ENCODE measurements at places on chromosomes 2 and 18.

DNA sequence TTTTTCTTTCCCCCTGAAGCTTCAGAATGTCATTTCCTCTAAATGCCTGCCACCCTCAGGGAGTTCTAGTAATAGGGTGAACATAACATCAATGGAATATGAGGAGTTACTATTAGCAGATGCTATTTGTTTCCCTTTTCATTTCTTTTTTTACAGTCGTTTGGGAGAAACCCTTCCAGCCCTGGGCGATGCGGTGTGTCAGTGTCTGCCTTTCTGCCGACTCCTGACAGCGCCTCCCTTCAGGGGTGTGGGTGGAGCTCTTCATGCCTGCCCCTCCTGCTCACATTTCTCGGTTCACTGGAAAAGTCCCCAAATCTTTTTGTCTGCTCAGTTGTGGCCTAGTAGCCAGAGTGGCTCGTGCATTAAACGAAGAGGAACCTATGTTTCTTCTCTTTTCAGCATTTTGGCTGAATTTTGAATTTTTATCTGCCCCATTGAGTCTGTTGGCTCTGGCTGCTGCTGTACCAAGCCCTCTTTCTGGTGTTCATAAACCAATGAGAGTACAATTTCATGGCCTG is 72.3 kb downstream of the FMNL2 start:
- peak; percentile 60 for DNase-seq

GRCh38 chr2:53744395-53745065 is 23.1 kb upstream of the CHAC2 start:
- DNase-seq = no peak

DNA sequence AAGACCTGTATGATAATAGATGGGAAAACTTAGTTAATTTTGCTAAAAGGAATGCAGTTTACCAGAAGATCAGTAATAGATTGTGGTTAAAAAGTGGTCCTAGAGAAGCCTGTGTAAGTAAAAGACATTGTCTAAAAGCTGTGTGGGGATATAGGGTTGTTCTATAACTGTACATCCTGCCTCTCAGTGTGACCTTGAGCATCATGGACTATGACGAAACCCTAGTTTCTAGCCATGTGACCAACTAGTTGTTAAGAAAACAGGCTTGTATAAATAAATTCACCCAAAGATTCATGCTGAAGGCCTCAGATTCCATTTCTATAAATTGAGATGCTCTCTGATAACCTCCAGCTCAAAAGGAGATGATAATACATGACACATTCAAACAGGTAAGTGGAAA is 160.7 kb downstream of the IKZF2 start:
- DNase-seq = no peak

DNA sequence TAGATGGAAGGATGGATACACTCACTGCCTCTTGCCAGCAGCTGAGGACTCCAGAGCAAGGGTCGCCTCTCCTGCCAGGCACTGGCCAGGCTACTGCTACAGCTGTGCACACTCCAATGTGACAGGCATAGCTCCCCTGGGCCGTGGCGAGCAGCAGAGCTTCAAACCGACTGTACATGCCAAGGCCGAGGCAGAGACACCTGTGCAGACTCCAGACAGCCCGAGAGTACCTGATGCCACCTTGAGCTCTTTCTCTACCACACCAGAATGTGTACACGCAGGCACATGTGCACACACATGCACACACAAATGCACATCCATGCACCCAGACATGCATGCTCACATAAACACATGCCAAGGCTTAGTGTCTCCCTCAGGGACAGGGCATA is 508.3 kb upstream of the MYT1L start:
- no peak for DNase-seq

GRCh38 chr2:120237491-120237902 is 14.3 kb upstream of the TMEM185B start:
- peak; percentile 58 for DNase-seq

- no peak for DNase-seq
Observed at GRCh38 chr2:144206019-144206418, 313.9 kb downstream of the ZEB2 start.

DNA sequence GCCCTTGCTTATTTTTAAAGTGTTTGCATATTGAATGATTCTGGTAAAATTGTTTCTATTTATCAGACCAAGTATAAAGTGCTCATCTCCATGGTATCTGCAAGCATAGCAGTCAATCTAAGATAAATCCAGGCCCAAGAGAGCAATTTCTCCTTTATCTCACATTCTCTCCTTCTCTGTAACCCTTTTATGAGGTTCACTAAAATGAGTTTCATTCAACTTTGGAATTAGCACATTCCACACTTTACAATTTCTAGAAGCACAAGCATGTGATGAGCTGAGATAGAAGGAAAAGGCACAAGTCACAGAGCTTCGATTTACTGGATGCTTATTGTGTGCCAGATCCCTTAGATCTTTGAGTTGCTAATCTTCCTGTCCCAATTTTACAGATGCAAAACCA is 97.3 kb downstream of the CNTNAP5 start:
- DNase-seq = no peak

- no peak for DNase-seq
Observed at GRCh38 chr2:226637383-226637782, 162.2 kb downstream of the IRS1 start.

DNA sequence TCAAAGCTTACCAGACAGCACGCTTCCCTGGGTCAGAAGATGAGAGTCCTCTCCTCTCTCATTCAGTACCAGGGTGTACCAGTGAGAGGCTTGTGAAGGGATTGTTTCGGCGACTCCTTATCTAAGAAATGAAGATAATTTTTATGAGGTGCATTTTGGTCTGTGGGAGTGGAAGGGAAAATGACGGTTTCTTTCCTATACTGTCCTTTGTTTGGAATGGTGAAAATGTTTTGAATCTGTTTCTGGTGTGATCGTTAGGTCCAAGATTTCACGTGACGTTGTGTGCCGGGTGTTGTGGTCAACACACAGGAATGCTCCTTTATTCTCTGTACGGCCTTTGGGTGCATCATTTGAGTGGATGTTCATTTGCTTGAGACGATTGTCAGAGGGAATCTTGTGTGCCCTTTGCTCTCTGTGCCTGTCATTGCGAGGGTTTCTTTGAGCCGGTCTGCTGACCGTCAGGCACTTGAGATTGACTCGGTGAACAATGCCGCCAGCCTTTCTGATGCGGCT is 183.5 kb downstream of the AGAP1 start:
- DNase-seq = no peak

- no peak for DNase-seq
Observed at GRCh38 chr2:199697469-199697868, 153.5 kb downstream of the FTCDNL1 start.

- DNase-seq = no peak
Observed at GRCh38 chr2:23215016-23215415, 170.0 kb upstream of the KLHL29 start.

GRCh38 chr2:188819792-188820191 is 154.4 kb upstream of the COL3A1 start:
- peak; percentile 22 for DNase-seq

GRCh38 chr2:134838143-134838620 is at the start of gene ACMSD:
TSS of gene ACMSD (plus strand) at chr2:134838616. CDS start at chr2:134838683, 67 bp downstream.
- DNase-seq = no peak

DNA sequence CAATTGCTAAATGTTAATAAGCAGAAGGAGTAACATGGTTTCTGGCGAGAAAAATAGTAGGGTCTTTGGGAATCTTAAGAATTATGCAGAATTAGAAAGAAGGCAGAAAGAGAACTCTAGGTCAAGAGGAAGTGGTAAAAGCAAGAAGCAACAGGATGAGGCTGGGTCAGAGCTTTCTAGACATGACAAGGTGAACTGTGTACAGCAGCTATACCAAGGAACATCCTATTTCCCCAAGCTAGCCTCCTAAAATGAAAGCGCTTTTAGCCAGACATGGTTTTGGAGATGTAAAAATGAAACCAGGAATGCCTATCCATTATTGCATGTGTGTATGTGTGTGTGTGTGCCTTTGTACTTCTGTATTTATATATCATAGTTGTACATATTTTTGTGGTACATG is 42.3 kb upstream of the STAT1 start:
- no peak for DNase-seq

GRCh38 chr2:201049455-201049854 is 22.0 kb downstream of the HYCC2 start:
- DNase-seq = no peak

DNA sequence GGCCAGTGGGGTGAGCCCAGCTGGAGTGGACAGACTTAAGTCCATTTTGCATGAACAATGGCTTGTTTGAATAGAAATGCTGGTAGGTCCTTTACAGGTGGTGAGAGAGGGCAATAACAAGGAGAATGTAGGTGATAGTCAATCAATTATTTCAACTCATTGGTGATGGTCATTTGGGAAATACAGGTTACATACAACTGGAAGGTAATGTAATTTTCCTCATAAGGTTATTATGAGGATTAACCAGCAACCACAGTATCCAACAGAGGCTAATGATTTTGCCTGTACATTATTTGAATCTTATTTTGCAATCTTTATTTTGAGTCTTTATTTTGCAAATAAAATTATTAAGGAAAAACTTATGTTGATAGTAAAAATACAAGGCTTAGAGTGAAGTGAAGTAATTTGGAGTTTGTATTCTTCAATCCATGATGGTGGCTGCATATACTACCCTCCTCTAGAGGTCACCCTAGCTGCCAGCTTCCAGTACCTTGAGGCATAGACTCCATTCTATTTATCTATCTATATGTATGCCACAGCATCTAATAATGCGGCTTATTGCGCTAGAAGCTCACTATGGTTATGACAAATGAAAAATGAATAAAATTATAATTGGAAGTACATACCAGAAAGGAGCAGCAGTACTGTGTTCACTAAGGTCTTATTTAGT is 20.5 kb upstream of the HNMT start:
- no peak for DNase-seq

GRCh38 chr2:189544318-189545042 is 36.1 kb downstream of the SLC40A1 start:
- no peak for DNase-seq

DNA sequence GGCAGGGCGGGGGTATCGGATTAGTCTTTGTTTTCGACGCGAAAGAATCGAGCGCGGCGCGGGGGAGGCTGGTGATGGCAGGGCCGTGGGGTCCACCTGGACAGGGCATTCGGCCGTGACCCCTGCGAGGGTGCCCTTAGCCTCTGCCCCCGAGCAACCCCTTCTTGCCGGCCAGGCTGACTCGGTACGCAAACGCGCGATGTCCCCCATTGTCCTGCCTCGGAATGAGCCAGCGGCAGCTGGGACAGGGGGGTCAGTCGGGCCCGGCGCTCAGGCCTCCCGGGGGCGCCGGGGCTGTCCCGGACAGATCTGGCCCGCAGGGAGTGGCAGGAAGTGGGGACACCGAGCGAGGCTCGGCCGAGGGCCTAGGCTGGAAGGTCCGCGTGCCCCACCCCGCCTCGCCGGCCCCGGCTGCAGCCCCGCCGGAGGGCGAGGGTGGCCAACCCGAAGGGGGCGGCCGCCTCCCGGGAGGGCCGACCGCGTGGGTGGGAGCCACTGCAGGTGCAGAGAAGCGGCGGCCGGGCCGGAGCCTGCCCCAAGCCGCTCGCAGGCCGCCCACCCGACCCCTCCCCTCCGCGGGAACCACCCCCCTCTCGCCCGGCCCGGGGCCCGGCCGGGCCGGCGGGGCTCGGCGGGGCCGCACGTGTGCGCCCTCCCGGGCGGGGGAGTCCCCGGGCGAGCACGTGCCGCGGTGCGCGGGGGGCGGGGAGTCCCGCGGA is at the start of gene TET3:
TET3 (plus strand) TSS at position 708 of the 719 bp plus-strand sequence. CDS start 1,494 bp downstream, outside the sequence.
- peak; percentile 69 for DNase-seq

DNA sequence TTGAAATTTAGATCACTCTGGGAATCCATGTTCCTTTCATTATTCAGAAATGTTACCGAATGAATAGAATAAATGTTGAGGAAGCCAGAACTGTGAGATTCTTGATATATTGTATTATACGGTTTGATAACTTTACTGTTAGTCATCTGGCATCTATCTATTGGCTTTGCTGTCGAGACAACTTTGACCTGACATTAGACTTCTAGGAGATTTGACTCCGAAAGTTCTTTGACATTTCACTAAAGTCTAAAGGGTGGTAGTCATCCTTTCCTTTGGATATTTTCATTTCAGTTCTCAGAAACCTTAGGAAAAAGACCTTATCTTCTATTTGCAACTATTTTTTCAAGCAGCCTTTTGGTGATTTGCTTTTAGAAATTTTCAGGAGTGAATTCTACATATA is 1.9 kb downstream of the BMPR2 start:
- DNase-seq = peak; percentile 10

GRCh38 chr2:218230882-218231281 is 13.9 kb downstream of the ARPC2 start:
- peak; percentile 27 for DNase-seq

DNA sequence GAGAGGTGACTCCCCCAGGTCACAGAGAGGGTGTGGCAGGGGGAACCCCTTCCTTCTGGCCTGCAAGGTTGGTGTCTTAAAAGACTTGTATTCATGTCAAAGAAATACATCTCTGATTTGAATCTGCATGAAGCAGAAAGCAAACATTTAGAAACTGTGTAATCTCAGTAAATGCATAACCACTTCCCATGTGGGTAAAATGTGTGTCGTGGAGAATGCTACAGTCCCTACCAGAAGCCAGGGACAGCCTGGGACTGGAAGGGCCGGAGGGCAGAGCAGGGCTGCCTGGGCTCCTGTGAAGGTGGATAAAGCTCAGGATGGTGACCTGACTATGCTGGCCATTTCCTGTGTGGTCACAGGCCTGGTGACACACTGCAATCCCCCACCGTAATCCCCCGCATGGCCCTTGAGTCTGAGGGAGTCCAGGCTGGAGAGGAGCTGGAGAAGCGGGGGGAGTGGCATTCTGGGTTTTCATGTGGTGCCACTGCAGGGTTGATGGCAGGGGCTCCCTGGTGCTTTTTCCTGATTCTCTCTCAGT is 102.2 kb downstream of the LRRC30 start:
- DNase-seq = no peak

- no peak for DNase-seq
Observed at GRCh38 chr18:22684268-22684667, 248.9 kb upstream of the RBBP8 start.

GRCh38 chr2:199201539-199201938 is 256.2 kb downstream of the SATB2 start:
- DNase-seq = no peak

- DNase-seq = no peak
Observed at GRCh38 chr18:51563396-51563795, 365.9 kb upstream of the MEX3C start.

- DNase-seq = no peak
Observed at GRCh38 chr2:101718993-101719571, 21.6 kb downstream of the MAP4K4 start.

- peak; percentile 59 for DNase-seq
Observed at GRCh38 chr2:189798312-189799029, 14.2 kb downstream of the PMS1 start.

GRCh38 chr18:60543646-60544045 is 171.1 kb upstream of the MC4R start:
- DNase-seq = no peak

DNA sequence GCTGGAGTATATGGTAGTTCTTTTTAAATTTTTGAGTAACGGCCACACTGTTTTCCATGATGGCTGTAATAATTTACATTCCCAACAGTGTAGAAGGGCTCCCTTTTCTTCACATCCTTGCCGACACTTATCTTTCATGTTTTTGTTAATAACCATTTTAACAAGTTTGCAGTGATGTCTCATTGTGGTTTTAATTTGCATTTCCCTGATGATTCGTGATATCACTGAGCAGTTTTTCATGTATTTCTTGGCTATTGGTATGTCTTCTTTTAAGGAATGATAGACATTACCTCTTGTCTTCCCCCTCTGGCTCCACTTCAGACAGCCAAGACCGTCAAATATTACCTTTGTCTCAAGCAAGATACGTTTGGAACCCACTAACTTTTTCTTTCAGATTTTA is 371.1 kb upstream of the NRP2 start:
- DNase-seq = peak; percentile 15
